ENCODE measurements at places on chromosomes 11 and 22.

- DNase-seq = peak; percentile 95
Observed at GRCh38 chr22:46352691-46353386, 17.3 kb downstream of the TRMU start.

- no peak for DNase-seq
Observed at GRCh38 chr11:32610797-32611352, 27.2 kb downstream of the EIF3M start.

DNA sequence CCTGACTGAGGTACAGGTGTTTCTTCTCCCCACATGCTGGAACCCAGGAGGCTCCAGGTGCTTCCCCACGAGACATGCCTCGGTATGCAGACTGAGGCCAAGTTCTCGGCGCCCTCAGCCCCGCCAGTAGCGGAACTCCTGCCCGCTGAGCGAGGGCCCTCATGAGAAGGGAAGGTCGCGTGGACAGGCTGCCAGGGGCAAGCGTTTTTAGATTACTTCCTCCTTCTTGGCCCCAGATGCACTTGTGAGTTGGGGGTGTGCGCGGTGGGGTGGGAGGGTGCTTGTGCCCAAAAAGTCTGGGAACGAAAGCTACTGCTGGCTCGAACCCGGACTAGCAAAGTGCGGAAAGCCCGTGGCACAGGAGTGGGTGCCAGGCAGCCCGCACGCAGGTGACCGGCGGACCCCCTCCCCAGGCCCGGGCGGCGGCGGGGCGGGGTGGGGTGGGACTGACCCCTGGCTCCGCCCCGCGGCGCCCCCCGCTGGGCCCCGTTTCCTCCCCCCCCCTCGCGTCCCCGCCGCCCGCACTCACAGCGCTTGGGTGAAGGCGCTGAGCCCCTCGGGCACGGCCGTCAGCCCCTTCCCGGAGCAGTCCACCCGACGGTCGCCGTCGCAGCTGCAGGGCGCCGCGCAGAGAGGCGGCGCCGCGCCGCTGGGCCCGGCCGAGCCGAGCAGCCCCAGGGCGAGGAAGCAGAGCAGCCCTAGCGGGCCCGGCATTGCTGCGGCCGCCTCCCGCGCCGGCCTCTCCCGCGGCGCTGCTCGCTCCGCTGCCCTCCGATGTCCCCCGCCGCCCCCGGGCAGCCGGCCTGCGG, 797 bp downstream of the LGR4 start:
- peak; percentile 88 for DNase-seq

GRCh38 chr11:32606220-32606619, 22.6 kb downstream of the EIF3M start:
- DNase-seq = no peak

- DNase-seq = no peak
Observed at GRCh38 chr11:116980136-116980793, 118.0 kb downstream of the SIK3 start.

DNA sequence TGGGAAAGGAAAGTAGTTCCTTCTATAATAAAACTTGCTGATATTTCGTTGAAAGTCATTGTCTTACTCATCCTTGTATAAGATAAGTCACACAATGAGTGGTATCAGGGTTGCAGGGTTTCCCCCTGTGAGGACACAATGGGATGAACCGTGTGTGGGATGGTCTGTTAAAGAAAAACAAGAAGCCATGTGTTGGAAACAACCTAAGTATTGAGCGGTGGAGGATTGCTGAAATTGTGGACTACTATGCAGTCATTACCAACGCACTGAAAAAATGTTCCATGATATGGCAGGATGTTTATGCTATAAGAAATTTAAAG, 28.6 kb downstream of the PTPRJ start:
- no peak for DNase-seq

DNA sequence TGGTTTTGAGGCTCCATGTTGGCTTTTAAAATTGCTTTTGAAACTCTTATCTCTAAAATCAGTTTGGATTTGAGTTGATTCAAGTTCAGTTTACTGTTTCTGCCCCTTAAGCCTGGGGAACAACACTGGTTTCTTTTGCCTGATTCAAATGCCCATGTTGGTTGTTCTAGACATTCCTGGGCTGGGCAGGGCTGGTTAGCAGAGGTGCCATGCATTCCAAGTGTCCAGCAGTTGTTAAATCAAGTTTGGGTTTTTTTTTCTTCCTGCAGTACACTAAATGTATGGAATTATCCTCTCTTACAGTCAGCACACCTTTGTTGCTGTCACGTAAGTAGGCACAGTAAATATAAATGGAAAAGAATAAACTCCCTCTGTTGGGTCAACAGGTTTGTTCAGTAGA, 67.2 kb upstream of the MTMR2 start:
- no peak for DNase-seq

DNA sequence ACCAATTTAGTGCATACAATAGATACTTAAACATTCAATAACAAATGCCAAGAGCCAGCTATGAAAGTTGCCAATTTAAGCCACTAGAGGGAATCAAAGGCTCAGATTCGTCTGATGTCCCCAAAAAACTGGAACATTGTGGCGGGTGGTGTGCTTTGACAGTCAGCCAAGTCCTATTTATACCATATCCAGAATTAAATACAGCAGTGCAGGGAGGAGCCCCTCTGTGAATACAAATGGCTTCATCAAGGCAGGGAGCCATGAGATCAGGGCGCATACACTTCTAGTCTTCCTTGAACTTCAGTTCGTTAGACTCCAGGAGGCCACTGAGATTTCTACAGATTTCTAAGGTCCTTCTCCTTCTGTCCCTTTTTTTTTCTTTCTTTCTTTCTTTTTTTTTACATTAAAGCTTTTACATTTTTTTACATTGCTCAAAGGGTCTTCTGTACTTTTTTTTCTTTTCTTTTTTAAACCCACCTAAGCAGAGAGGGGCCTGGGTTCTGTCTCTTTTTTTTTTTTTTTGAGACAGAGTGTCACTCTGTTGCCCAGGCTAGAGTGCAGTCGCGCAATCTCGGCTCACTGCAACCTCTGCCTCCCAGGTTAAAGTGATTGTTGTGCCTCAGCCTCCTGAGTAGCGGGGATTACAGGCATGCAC, 41.5 kb upstream of the HSPA8 start:
- DNase-seq = peak; percentile 96

GRCh38 chr22:20238536-20238900, 29.6 kb downstream of the RTN4R start:
- peak; percentile 83 for DNase-seq

DNA sequence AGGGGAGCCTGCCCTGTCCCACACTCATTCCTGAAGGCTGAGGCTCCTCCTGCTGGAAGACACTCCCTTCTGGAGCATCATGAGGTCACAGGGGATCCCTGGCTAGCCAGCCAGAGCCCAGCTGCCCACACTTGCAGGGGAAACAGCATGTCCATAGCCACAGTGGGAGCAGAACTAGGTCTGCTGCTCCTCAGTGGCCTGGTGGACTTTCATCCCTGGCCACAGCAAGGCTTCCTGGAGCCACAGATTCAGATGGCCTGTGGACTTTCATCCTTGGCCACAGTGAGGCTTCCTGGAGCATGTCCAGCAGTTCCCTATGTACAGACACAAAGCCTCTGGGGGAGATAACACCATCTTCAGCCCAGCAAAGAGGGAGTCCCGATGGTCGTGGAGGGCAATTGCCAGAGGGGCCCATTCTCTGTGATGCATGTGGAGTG, 5.9 kb upstream of the APOL6 start:
- no peak for DNase-seq

GRCh38 chr11:64223001-64223651, 2.9 kb downstream of the TRPT1 start:
- DNase-seq = no peak

GRCh38 chr11:79090191-79090705, 350.6 kb downstream of the TENM4 start:
- DNase-seq = peak; percentile 87

DNA sequence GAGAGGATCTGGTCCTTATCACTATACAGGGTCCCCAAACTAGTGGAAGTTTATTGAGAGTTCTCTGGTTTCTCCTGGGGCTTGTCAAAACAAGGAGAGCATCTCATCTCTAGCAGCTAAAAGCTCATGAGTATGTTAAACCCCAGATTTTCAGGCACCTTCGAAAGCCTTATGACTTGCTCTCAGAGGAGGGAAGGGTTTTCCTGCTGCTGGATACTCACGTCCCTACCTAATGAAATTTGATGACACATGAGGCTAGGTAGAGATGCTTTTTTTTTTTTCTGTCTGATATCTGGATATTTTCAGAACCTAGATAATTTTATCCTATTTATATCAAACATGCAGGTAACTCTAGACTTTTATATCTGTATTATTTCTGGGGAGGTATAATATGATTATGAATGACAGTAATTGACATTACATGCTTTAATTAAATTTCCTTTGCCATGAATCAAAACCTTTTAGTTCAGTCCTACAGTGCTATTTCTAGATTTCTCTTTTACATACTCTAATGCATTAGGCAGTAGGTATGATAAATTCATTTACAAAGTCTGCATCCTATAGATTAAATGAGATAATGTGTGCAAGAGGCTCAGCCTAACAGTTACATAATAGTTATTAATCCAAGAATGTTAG, 73.9 kb downstream of the PARVA start:
- DNase-seq = no peak

GRCh38 chr11:68956142-68956541, 24.6 kb downstream of the MRGPRD start:
- no peak for DNase-seq

DNA sequence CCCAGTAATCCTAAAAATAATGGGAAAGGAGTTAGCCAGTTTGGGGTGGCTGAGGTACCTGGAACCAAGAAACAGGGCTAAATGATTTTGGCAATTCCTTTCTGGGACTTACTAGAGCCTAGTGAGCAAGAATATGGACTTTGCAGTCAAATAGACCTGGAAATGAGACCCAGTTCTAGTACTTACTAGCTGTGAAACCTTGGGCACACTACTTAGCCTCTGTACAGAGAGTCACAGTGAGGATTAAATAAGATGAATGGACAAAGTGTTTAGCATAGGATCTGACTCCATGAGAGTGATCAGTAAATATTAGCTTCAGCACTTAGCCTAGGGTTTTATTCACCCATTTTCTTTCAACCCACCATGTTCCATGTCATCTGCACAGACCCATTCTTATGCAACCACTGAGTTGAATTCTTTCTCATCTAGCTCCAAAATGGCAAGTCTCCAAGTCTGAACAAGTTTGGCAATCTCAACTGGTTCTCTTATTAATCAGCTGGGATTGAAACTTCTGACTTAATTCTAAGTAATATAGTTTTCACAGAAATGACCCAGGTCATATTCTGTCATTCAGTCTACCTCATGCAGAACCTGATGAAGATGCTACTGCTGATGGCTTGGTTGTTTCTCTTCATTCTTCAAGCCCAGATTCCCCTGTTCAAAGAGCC, 15.0 kb upstream of the SORL1 start:
- DNase-seq = no peak

- DNase-seq = no peak
Observed at GRCh38 chr22:46046299-46046685, 69.3 kb upstream of the WNT7B start.

GRCh38 chr22:42648368-42649245, 585 bp downstream of the CYB5R3 start:
- DNase-seq = peak; percentile 81

GRCh38 chr22:19694696-19695095, 19.6 kb upstream of the SEPTIN5 start:
- DNase-seq = no peak

DNA sequence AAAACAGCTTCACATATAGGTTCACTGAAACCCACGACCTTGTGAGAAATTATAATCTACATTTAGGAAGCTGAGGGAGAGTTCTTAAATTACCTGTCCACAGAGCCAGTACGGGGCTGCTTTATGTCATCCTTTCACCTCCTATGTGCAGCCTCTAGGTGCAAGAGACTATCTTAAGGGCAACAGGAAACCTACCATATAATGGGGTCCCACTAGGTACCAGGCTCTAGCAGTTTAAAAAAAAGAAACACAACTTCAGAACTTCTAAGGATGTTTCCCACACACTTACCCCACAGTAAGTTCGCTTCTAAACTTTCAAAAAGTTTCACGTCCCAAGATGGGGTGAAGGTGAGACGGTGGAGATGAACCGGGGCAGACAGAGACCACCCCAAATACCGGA, 573 bp downstream of the STK33 start:
- DNase-seq = peak; percentile 33

- DNase-seq = no peak
Observed at GRCh38 chr11:67492801-67493547, 10.1 kb downstream of the AIP start.

GRCh38 chr11:927871-928270, 2.2 kb downstream of the AP2A2 start:
- no peak for DNase-seq

DNA sequence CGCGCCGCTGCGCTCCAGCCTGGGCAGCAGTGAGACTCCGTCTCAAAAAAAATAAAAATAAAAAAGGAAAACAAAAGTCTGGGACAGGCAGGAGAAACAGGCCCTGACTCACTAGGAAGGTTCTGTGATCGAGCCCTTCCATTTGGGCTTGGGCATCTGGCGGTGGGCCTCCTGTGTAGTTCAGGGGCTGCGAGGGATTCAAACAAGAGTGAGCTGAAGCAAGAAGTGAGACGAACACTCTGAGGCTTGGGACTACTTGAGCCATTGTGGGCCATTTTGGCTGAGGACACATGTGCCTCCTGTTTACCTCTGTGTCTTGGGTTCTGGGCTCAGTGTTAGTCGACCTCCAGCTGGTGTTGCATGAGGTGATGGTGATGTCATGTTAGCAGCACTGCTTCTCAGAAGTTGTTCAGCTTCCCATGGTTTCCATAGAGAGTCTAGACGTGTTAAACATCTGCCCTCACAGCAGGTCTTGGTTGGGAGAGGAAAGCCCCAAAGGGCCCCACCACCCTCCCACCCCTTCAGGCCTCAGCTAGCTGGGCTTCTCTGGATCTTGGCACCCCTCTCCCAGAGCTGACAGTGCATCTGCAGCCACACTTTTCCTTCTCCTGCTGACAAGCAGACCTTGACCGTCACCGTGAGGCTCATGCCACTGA, 57.8 kb downstream of the MED15 start:
- DNase-seq = no peak

DNA sequence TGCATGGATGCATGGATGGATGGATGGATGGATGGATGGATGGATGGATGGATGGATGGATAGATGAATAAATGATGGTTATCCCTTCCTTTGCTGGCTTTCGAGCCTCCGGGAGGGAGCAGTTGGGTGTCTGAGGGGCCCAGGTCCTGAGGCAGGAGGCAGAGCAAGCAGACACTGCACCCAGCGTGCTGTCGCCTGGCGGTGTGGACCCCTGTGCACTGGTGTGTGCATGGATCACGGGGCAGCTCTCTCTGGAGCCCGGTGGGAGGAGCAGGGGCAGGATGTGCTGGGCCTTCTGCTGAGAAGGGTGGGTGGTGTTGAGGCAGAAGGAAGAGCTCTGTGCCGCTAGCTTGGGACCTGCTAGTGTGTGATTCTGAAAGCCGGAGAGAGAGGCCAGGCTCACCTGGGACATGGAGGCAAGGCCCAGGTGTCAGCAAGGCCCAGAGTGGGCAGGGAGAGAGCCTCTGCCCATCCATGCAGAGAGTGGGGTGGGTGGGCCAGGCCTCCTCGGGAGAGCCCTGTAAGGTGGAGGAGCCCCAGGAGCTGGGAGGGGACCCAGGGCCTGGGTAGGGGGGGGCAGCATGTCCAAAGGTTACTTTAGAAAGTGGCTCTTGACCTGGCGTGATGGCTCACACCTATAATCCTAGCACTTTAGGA, 254.4 kb downstream of the BRD1 start:
- no peak for DNase-seq

All from NCI-H69 (cell line).